ENCODE measurements at places on chromosomes 6 and 20. TPM values are rescaled to one million over a fixed set of nuclear protein-coding genes. Genes with fewer than 3 reads are reported as not detected.

DNA sequence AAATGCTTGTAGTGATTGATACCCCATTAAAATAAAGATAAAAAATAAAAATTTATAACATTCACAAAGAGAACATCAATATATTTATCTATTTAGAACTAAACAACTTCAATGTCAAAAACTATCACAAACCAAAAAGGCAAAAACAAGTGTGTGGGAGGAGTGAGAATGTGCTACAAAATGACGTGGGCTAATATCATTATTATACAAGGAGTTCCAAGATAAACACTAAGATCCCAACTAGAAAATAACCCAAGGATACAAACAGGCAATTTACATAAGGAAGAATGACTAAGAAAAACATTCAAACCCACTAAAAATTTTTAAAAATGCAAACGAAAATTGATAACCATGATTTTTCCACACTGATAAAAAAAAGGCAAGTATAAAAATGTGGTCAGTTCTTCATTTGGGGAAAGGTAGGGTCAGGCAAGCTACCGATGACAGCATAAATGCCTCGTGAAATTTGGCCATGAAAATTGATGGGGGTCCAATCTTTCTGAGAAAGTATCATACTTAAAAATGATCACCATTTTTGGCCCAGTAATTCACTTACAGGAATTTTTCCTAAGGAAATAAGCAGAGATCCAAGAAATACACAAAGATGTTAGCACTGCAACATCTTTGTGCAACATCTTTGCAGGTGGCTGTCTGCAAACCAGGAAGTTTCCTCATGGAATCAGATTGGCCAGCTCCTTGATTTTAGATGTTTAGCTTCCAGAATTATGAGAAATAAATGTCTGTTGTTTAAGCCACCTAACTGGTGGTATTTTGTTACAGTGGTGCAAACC, 140.2 kb downstream of the TMEM200A start:
- no peaks in the 10 kb centered on the region for H3K4me1 ChIP-seq
- H3K36me3 ChIP-seq: no peaks in the 10 kb centered on the region
- no peaks in the 10 kb centered on the region for H3K27me3 ChIP-seq
- no peak for DNase-seq
- H3K4me3 ChIP-seq: no peak overlapping the region

DNA sequence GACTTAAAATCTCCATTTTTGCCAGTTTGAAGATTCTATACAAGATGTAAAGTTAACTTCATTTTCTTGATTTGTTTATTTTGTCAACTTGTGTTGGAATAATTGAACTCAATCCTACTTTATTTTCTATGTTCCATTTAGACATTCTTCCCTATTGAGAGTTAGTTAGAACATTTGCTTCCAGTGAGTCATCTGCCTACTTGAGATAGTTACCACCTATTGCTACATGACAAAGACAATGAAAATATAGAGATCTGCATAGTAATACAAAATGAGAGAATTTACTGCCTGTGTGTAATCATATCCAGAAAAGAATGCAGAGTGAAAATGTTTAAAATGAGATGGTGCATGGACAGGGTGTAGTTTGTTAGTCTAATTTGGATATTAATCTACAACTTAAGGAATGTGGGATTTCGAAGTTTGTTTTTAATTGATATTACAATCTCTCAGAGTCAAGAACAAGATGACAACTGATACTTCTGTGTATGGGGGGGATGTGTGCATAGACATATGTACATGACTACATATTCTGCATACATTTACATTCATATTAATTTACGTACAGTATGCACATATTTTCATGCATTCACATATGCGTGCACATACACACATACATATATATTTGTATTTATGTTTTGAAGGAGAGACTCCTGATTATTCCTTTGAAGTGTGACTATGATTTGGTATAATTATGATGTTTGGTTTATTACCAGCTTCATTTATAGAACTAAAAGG, 420.1 kb downstream of the NKAIN2 start:
- no peak for DNase-seq
- H3K27ac ChIP-seq: no peak overlapping the region
- no peak overlapping the region for H3K4me3 ChIP-seq

COL12A1 gene
- 439 TPM for total RNA-seq

DNA sequence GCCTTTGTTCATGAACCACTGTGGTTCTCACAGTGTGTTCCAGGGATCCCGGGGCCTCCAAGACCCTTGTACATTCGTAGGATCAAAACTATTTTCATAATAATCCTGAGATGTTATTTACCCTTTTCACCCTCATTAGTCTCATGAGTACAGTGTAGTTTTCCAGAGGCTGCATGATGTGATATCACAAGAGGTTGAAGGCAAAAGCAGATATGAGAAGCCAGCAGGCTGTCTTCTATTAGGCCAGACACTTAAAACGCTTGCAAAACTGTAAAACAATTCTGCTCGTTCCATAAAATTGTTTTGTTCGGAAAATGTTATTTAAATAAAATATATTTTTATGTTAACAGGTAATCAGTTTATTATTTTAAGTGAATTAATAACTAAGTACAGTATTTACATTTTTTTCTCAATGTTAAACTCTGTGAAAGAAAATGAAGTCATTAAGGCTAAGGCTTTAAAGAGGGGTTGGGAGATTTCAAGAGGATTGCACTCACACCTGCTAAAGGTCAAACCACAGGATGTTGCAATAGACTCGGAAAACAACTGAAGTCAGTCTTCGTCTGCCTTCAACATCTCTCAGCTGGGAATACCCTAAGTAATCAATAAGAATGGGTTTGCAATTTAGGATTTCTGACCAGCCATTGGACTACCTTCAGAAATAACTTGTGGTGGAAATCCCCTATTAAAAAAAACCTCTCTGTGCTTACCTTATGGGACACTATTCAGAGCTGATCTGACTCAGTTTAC, 474.2 kb downstream of the KIF16B start:
- no peaks in the 10 kb centered on the region for H3K4me1 ChIP-seq
- H3K36me3 ChIP-seq: no peaks in the 10 kb centered on the region
- H3K4me3 ChIP-seq: no peak overlapping the region
- no peak overlapping the region for H3K27ac ChIP-seq

DNA sequence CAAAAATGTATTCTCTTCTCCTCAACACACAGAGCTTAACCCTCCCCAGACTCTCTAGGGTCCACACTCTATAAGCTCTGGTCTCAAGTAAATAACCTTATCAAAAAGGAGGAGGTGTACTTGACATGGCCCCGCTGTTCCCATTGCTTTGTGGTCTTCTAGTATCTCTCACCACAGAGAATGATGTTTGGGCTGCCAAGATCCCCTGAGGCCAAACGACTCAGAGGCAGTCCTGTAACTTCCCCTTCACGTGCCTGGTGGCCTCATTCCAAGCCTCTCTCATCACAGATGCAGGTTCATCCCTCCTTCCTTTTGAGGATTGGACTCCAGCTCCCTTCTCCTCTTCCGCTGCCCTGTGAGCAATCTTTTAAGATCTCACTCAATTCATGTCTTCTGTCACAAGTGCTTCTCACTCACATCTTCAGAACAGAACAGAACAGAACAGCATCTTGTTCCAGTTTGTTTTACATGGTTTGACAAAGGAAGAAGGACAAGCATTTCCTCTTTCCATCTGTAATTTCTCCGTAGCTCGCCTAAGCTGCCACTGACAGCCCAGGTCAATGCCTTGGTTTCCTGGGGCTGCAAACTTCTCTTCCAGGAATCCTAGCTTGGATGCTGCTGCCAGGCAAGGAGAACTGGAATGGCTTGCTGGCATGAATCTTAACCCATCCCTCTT, 541.5 kb downstream of the CD83 start:
- DNase-seq: peak; percentile 89
- H3K4me3 ChIP-seq: no peak overlapping the region
- H3K4me1 ChIP-seq: peaks cover 14% of the 10 kb centered on the region

DNA sequence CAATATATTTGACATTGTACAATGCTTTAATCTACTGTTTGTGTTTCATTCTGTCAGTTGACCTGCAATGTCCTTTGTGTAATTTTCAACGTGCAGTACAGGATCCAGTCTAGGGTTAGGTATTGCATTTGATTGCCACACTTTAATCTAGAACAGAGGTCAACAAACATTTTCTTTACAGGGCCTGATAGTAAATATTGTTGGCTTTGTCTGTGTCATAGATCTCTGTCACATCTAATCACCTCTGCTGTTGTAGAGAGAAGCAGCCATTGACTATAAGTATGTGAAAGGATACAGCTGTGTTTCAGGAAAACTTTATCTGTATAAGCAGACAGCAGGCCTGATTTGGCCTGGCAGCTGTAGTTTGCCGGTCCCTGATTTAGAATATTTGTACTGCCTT, 39.3 kb downstream of the ATRN start:
- H3K4me3 ChIP-seq: no peak overlapping the region
- no peak for DNase-seq
- H3K4me1 ChIP-seq: no peaks in the 10 kb centered on the region
- H3K36me3 ChIP-seq: no peaks in the 10 kb centered on the region
- H3K27me3 ChIP-seq: no peaks in the 10 kb centered on the region

DNA sequence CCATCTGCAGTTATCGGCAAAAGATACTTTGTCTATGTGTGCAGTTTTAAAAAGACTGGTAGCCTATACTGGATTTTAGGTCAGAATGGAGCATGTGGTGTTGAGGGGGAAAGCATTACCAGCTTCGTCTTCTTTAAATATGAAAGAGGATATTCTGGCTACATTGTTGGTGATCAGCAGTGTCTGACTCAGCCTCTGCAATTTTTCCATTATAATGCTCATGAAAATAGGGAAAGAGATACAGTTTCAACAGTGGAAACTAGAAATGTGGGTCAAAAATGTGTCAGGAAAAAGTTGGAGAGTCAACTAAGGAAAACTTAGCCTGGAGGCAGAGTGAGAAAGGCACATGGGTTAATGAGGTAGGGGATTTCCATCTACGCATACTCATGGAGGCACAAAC, 45.2 kb downstream of the HDGFL1 start:
- H3K27me3 ChIP-seq: no peaks in the 10 kb centered on the region
- no peak overlapping the region for H3K4me3 ChIP-seq
- no peak for DNase-seq

GRCh38 chr6:120938164-120938875, 396.0 kb downstream of the TBC1D32 start:
- no peaks in the 10 kb centered on the region for H3K27me3 ChIP-seq
- H3K36me3 ChIP-seq: no peaks in the 10 kb centered on the region

PRDM13 gene
- not detected for total RNA-seq

CLDN20 gene
- not detected for total RNA-seq

NKX2-2 gene
- not detected for total RNA-seq

- no peaks in the 10 kb centered on the region for H3K4me1 ChIP-seq
- no peaks in the 10 kb centered on the region for H3K36me3 ChIP-seq
- no peaks in the 10 kb centered on the region for H3K27me3 ChIP-seq
Measured at GRCh38 chr6:125503181-125503580, 201.4 kb upstream of the HDDC2 start.

CD164 gene
- total RNA-seq: 123 TPM
